NCI-H1105 (cell line): ENCODE measurements at places on chromosomes 12 and 14.

DNA sequence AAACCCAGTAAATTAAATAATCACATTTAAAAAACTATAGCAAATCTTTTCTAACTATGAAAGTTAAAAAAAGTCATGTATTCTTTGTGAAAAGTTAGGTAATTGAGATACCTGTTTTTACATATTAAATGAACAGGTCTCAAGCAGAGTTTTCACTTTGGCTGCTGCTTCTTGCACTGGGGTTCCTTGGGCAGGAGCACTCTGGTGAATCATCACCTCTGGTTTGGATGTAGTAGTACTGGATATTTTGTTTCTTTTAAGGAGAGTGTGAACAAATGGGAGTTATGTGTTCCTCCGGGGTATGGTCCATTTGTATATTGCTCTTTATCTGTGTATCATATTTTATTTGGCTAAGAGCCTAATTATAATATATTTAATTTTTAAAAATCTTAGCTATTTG lies 82.7 kb downstream of the FUT8 start:
- no peak for DNase-seq

GRCh38 chr14:71121711-71122110 lies 214.5 kb downstream of the PCNX1 start:
- DNase-seq, result no peak

DNA sequence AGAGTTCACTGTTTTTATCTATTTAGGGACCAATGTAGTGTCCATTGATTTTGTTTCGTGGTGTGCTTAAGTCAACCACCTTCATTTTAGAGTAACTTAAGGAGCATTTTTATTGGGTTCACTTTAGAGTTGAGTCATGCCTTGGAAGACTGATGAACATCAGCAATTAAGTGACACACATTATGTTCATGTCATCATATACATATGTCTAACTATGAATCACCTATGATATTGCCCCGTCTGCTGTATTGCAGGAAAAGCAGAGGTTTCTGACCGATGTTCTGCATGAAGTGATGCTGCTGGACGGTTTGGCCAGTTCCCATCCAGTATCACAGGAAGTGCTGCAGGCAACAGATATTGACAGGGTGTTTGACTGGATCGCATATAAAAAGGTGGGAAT lies 227.1 kb downstream of the TRHDE start:
- DNase-seq, result no peak

DNA sequence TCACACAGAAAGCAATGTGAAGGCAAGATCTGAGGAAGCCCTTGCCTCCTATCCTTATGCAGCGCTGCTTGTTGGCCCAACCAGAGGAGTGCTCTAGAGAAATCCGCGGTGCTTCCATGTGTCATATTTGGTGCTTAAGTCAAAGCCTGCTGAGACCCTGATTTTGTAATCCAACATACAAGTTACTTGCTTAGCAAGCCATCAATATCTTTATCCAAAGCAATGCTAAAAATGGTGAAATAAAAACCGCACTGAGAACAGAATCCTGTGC lies 250.0 kb downstream of the MED13L start:
- no peak for DNase-seq

DNA sequence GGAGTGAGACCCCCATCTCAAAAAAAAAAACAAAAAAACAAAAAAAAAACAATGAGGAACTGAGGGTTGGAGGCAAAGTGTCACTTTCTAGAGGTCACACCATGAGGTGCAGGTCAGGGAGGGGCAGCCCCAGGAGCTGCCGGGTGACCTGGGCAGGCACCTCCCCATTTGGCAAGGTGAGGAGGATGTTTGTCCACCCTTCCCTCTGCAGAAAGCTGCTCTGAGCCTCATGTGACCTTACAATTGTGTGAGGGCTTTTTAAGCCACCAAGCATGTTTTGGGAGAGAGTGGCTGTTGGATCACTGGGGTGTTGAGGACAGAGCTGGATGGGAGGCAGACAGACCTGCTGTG lies 49.6 kb downstream of the FOXN4 start:
- no peak for DNase-seq

- no peak for DNase-seq
These were observed 16.5 kb downstream of the NGDN start for GRCh38 chr14:23486036-23486435.

- no peak for DNase-seq
These were observed 1526.6 kb upstream of the FLRT2 start for GRCh38 chr14:84003346-84003745.

DNA sequence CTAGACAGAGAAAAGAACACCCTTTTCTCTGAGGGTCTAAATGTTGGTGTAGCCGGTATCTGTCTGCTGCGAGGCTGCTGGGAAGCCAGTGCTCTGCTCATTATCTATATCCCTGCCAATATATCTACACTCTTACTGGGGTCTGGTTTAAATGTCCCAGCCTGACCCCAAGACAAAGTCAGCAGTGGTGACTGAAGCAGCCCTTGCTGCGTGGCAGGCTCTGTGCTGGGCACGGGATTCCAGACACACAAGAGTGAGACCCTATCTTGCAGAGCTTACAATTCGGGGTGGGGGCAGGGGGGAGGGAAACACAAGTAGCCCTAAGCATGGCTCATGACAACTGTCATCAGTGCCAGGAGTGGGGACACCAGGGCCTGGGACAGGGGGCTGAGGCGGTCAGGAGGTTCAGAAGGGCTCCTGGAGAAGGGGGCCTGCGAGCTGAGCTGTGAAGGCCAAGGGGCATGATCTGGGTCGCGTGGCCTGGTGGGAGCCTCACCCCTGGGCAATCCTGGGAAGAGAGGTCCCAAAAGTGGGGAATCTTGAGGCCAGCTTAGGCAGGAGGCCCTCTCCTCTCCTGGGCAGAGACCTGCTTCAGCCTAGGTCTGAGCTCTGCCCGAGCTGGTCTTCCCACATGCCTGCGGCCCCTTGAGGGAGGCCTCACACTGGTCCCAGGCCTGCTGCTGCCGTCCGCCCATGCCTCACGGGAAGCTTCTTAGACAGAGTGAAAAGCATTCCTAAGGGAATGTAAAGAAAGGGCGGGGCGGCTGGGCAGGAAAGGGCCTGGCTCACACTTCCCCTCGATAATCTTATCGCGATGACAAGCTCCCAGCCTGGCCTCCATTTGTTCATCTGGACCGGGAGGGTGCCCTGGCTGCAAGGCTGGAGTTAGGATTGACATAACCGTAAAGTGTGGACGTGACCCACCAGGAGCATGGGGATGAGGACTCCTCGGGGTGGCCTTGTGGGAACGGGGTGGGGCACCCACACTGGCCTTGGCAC lies 7.3 kb upstream of the RCOR1 start:
- DNase-seq, result no peak
